ENCODE measurements at places on chromosomes 7 and 10. TPM values are rescaled to one million over a fixed set of nuclear protein-coding genes. Genes with fewer than 3 reads are reported as not detected.

The RHOBTB1 gene
- 51.6 TPM for total RNA-seq

The DRGX gene
- not detected for total RNA-seq

The RAPGEF5 gene
- total RNA-seq = 197 TPM

The PON3 gene
- 0.19 TPM for total RNA-seq

The EPO gene
- total RNA-seq = not detected

The NKX2-3 gene
- total RNA-seq = not detected

The ZNF365 gene
- under 0.01 TPM for total RNA-seq

The GHRHR gene
- not detected for total RNA-seq

The C7orf25 gene
- total RNA-seq = 6.7 TPM

The SPAM1 gene
- total RNA-seq = not detected

The SH2D4B gene
- 0.10 TPM for total RNA-seq

The PNLIP gene
- total RNA-seq = not detected

The HMX3 gene
- total RNA-seq = not detected

The FAM24B gene
- total RNA-seq = 5.6 TPM
